SK-N-MC (cell line): ENCODE measurements at places on chromosomes 16 and 17.

GRCh38 chr16:49491106-49491670 is 117.6 kb downstream of the C16orf78 start:
- no peak for DNase-seq

DNA sequence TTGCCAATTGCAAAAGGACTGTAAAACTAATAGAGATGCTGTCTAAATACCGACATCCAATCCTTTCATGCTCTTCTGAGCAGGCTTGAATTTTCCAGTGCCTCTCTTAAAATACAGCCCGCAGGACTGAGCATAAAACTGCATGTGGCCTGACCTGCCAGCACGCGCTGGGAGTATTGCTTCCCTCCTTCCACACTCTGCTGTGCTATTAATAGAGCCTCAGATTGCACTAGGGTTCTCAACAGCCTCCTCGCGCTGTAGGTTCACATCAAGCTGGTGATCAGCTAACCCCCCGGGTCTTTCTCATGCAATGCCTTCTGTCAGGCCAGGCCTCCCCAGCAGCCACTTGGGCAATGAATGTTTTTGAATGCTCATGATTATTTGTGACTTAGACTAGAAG is 14.2 kb upstream of the MSI2 start:
- no peak for DNase-seq

DNA sequence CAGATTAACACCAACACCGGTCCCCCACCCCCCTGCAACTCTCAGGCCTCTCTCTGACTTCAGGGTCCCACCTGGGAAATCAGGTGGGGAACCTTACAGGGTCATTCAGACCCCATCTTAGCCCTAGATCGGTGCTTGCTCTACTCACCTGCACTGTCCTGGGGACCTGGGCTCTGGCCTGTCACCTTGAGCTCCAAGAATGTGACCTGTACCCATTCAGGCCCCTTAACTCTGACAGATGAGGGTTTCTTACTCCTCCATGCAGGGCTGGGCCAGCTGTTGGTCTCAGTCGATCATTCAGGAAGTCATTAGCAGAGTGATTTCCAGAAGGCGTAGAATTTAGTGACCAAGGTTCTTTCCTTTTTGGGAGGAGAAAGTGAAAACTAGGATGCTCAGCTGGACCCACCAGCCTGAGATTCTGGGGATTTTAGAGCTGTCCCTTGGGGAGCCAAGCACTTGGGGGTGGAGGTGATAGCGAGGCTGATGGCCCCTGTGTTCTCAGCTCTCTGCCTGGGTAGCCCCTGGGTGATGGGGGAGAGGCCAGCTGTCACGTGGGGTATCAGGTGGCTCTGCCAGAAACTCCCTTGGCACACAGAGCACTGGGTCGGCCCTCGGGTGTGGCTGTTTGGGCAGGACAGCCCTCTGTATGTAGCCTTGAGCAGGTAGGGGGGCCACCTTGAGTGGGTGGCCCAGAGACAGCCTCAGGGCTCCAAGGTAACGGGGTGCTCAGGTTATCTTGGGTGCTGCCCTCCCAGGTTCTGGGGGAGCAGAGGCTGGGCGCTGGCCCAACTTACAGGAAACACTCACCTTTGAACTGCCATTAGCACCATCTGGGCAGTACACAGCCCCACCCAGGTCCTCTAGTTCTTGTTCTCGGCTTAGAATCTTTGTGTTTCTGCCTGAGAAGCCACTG is 724 bp downstream of the MVP start:
- no peak for DNase-seq

GRCh38 chr17:14942526-14943190 is 322.5 kb downstream of the PMP22 start:
- no peak for DNase-seq

DNA sequence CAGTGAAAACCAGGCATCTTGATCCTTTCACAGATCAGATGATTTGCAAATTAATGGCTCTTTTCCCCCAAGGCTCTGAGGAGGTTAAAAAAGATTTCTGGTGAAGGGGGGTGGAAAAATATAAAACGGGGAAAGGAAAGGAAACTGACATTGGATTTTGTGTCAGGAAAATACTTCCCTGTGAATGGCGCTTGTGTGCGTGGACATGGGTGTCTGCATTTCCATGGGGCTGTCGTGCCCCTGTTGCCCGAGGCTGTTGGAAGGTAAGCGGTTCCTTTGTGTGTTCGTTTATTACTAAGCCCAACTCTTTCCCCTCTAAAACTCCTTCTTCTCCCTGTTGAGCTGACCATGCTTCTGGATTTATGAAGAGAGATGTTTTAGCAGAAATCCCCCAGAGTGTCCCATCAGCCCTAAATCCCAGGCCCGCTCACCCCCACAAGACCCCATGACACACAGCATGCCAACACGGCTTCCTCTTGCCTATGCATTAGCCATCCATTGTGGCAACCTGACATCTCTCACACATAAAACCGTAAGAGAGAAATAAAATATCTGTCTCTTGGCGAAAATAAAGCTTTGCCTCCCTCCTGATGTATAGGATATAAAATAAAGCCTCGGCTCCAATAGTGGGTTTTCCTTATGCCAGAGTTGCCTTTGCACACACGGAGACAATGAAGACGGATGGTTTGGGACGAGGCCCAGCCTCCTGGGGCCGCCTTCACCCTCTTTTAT is 7.3 kb upstream of the LHX1 start:
- no peak for DNase-seq

- DNase-seq, result no peak
Observed at GRCh38 chr17:82668631-82669099, 20.4 kb upstream of the WDR45B start.

- no peak for DNase-seq
Observed at GRCh38 chr17:63984651-63985386, 12.1 kb upstream of the SCN4A start.

DNA sequence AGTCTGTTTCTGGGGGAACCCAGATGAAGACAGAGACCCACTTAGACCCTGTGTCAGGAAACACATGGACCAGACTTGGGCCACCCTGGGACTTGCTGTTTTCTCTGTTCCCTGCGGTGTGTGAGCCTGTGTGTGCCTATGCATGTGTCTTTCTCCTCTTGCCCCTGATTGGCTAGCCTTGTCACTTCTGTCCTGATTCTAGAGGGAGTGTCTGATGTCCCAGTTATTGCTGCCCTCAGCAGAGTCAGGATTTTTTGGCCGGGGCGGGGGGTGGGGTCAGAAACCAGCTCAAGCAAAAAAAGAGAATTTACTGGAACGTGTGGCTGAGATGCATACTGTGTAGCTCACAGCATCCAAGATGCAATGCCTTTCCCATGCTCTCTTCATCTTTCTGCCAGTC is 30.5 kb downstream of the PLCG2 start:
- DNase-seq, result no peak

- DNase-seq, result no peak
Observed at GRCh38 chr16:69469807-69470561, 45.6 kb downstream of the CYB5B start.

- no peak for DNase-seq
Observed at GRCh38 chr16:2919511-2920255, 8.0 kb downstream of the FLYWCH1 start.
